ENCODE measurements at places on chromosomes 11 and 22.

DNA sequence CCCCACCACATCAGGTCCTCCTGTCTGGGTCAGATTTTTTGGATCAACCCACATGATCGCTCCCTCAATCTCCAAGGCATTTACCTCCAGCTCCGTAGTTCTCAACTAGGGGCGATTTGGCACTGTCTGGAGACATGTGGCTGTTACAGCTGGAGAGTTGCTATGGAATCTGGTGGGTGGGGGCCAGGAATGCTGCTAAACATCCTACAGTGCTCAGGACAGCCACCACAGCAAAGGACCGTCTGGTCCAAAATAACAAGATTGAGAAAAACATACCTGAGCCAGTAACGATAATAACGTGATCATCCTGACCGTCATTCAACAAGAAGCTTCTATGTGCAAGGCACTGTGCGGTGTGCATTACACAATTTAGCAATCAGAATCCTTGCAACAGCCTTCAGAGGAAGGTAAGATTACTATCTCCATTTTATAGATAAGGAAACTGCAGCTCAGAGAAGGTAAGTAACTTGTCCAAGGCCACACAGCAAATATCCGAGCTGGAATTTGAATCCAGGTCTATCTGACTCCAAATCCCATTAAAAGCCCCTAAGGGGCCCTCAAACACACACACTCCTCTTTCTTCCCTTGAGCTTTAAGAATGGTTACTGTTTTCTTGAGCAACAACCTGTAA is 14.3 kb upstream of the CRY2 start:
- no peak for DNase-seq

- no peak for DNase-seq
These were observed 13.6 kb downstream of the GLB1L3 start for GRCh38 chr11:134289789-134290188.

DNA sequence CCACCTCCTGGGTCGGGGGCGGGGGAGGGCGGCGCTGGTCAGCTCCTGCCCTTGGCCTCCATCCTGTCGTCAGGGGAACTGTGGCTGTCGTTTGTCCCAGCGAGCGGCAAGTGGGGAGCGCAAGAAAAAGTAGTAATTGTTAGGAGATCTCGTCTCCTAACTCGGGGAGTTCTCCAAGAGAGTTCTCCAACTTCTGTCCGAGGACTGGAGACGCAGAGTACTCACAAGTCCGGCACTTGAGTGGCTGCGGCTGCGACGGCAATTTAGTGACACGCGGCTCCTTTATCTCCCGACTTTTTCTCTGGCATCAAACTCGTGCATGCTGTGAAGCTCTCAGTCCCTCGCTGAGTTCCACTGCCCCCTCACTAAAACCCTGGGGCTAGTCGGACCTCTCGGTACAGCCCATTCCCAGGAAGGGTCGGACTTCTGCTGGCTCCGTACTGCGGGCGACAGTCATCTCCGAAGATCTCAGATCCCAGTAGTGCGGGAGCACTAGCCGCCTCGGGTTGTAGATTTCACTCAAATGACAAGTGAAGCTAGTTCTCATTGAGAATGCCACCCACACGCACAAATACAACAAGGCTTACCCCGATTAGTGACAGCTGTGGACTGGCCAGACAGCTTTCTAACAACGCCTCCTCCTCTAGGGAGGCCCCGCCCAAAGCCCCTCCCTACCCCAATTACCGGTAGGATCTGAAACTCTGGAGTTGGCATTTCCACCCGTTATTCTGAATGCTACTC is at the start of gene PGR:
TSS of gene PGR (minus strand) at position 611 of the 741 bp plus-strand sequence. CDS start 743 bp downstream, outside the sequence.
- no peak for DNase-seq

DNA sequence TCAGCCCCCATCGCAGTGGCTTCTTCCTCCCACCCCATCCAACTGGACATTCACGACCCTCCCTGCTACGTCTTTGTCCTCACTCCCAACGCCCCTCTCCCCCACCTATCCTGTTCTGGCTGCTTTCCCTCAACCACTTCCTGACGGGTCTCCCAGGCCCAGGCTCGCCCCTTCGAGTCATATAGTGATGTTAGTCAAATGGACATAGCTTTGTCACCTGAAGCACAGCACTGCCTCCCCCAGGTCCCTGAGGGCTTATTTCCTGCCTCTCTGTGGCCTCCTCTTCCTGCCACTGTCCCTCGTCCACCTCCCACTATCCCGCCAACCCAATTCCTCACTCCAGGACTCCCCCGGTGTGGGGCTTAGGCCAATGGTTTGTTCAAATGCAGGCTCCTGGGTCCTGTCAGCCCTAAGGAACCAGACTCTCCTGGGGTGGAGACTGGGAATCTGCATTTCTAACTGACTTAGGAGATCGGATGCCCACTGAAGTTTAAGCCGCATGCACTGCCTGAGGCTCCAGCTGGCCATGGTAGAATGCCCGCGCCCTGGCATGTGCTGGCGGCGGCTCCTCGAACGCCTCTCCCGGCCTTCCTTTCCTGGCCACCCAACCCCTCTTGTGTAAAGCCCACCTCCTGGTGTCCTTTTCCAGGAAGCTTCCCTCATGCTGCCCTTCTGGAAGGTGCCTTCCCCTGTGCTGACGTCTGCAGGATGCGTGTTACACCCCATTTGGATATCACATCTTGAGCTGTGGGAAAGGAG is 18.3 kb downstream of the SUN2 start:
- DNase-seq = no peak

GRCh38 chr22:33512908-33513307 is 407.4 kb downstream of the LARGE1 start:
- no peak for DNase-seq

GRCh38 chr11:72413914-72414628 is 20.3 kb downstream of the CLPB start:
- DNase-seq = peak; percentile 76

GRCh38 chr11:27926981-27927481 is 180.9 kb downstream of the KIF18A start:
- peak; percentile 30 for DNase-seq

DNA sequence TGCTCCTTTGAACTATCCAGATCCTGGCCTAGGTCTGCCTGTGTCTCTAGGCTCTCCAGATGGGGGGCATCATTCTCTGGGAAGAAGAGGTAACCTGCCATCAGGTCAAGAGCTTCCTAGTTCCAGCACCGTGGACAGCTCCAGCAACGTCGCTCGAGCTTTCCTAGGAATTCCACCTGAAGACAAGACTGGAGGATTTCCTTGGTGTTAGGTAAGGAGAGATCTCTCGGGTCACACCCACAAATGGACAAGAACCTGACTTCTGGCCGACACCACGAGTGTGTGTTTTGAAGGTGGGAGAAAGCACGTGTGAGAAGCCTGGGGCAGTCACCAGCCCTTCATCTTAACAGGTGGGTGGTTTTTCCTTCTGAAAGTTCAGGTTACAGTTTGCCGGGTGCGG is 1.2 kb downstream of the PRG3 start:
- no peak for DNase-seq

DNA sequence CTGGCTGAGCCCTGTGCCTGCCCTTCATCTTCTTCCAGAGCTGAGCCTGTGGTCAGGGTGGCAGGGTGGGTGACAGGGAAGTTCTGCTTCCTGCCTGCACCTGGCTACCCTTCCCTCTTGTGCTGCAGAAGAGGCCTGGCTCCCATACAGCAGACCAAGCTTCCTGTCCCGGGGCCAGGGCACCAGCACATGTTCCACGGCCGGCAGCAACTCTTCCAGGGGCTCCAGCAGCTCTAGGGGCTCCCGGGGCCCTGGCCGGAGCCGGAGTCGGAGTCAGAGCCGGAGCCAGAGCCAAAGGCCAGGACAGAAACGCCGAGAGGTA is 15.0 kb downstream of the ROBO3 start:
- DNase-seq = no peak

Measured in H54 (cell line).